Activated CD4-positive, CD25-positive, alpha-beta regulatory T cell treated with anti-CD3 and anti-CD28 coated beads, Interleukin-2, amount 50 U/mL, for 72 hours (primary cell): ENCODE measurements at places on chromosomes 3 and 15.

GRCh38 chr3:121883507-121883906, 10.7 kb upstream of the SLC15A2 start:
- no peak for DNase-seq

- DNase-seq, result no peak
Observed at GRCh38 chr3:33773637-33774036, 24.8 kb upstream of the PDCD6IP start.

- DNase-seq, result no peak
Observed at GRCh38 chr15:51318382-51319150, 19.8 kb downstream of the CYP19A1 start.

DNA sequence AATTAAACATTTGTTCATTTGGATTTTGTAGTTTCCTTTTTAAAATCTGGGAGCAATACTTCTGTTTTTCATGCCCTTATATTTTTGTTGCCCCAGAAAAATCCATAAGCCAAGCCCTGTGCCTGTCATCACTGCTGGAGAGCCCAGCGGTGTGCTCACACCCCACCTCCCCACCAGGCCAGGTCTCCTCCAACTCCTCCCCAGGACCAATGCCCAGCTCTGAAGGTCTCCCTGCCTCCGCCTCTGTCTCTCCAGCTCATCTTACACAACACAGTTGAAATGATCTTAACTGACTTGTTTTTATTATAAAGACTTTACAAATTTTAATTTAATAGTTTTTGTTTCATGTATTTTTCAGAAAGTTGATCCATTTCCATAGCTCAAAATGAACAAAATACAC, 66.4 kb downstream of the RHCG start:
- DNase-seq, result no peak

DNA sequence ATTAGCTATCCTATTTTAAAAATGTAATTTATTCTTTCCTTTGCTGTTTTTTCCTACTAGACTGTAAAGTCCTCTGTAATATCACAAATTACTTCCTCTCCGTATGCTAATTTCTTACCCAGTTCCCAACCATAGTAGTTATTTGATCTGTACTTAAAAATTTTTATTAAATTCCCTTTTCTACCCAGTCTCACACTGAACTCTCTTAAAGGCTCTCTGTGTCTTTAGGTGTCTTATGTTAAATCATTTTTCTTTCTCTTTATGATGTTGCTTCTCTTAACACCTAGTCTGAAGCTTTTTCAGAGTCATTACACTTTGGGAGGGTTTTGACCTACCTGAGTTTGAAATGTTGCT, 378.6 kb downstream of the NSUN3 start:
- DNase-seq, result no peak

DNA sequence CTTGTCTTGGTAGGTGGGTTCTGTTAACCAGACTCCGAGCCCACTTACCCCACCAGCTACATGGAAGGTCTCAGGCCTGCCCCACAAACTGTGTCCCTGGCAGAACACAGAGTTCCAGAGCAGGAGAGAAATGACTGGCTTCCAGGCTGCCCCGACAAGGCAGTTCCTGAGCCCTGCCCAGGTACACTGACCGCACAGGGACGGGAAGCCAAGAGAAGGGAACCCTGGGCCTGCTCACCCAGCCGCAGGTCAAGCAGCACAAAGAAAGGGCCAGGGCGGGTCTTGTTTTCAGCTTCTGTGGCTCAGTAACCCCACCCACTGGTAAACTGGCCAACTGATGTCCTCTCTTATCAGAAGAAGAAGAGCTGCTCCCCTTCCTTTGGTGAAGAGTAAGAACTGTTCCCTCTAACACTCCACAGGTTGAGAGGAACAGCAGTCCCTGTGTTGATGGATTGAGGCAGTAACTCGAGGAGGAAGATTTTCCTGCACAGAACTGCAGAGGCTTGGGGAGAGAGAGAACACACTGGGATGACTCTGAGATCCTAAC, 68.4 kb downstream of the CRTC3 start:
- DNase-seq, result peak; percentile 34

DNA sequence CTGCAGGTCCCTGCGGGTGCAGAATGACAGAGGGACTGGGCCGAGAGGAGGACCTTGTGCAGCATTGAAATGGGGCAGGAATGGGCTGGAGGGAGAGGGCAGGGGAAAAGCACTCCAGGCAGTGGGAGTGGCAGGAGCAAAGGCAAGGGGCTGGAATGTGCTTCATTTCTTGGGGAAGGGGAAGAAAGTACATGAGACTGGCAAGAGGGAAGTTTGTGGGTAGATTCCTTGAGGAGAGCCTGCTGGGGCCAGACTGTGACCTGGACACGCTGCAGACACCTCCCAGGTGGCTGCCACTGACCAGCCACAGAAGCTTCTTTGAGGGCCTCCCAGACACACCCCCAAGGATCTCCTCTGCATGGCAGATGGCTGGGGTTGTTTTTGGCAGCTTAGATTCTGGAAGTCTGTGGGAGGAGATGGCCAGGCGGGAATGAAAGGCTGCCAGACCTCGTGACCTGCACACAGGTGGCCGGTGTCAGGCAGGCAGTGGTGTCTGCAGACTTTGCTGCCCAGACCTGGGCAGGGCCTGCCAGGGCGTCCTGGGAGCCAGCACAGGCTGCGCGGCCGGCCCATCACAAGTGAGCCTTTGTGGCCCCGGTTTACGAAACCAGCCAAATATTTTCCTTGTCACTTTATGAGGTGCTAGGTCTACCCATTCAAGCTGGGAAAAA, 53.1 kb downstream of the SPSB4 start:
- DNase-seq, result no peak

DNA sequence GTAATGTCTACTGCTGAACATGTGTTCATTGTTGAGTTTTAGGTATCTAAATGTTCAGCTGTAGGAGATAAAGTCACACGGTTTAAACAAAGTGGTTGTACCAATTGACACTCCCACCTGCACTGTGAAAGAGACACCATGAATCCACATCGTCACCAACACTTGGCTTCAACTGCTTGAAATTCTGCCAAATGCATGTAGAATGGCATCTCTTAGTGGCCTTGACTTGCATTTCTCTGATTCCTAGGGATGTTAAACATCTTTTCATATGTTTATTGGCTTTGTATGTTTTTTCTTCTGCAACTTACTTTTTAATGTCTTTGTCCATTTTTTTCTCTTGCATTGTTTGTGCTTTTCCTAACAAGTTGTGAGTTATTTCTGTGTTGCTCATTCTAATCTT, 43.4 kb downstream of the RPLP1 start:
- no peak for DNase-seq

GRCh38 chr3:65783117-65783516, 255.6 kb downstream of the MAGI1 start:
- DNase-seq, result no peak

GRCh38 chr3:72344236-72344635, 504.0 kb downstream of the SHQ1 start:
- DNase-seq, result no peak

- no peak for DNase-seq
Observed at GRCh38 chr3:135040321-135041240, 245.5 kb downstream of the EPHB1 start.

DNA sequence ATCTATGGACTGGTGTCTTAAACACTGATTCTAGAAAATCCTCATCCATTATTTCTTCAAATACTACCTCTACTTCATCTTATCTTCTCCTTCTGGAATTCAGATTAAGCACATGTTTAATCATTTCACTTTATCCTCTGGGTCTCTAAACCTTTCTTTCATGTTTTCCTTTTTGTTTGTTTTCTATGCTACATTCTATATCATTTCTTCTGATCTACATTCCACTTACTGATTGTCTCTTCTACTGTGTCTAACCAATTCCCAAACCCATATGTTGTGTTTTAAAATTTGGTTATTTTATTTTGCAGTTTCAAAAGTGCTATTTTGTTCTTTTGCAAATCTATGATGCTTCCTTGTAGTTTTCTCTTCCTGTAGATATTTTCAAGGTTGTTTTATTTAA, 31.7 kb downstream of the CCR4 start:
- no peak for DNase-seq

GRCh38 chr15:31098953-31099740, 2.4 kb downstream of the TRPM1 start:
- no peak for DNase-seq

DNA sequence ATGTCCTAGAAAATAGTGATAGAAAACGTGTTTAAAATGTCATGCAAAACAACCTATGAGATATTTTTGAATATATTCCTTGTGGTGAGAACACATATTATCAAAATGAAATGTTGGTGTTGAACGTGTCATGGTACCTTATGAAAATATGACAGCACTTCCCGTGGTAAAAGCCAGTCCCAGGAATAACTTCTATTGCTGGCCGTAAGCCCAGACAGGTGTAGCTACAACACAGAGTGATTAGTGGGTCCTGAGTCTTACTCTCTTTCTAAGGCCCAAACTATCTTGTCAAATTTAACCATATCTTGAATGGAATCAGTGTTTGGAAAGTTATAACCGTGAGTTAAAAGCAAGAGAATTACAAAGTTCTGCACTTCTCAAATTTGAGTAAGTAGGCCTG, 24.1 kb downstream of the RARB start:
- no peak for DNase-seq

DNA sequence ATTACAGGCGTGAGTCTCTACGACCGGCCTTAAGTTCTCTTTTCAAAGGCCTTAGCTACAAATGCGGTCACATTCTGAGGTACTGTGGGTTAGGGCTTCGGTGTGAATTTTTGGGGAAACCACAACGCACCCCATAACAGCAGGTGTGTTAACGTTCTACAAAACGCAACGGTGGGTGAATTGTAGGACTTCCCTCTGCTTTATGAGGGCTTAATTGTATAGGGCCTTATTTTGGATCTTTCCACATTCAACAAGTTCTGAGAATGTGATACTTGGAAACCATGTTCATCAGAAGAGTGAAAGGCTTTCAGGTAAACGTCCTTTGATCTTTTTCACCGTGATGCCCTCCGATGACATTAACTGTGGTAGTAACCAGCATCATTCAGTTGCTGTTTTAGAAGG, 998.6 kb upstream of the CFAP20DC start:
- peak; percentile 39 for DNase-seq

GRCh38 chr15:92954578-92954977, 54.5 kb downstream of the CHD2 start:
- no peak for DNase-seq

DNA sequence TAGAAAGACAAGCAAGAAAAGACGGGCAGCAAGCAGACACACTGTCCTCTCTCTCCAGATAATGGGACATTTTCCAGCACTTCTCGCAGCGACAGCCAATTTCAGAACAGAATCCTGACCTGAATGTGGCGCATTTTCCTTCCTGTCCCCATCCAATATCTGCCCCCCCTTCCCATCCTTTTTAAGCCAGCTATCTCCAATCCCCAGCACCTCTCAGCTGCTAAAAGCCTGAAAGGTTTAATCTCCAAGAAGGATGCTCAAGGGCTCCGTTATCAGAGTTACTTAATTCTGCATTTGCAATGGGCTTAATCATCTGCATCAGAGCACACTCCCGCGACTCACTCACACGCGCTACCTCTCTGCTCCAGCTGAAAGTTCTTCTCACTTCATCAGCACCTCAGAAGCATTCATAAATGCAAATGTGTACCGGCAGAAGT, 50.5 kb downstream of the SRGAP3 start:
- DNase-seq, result no peak

GRCh38 chr15:55422089-55422488, 13.8 kb downstream of the PIERCE2 start:
- no peak for DNase-seq

- no peak for DNase-seq
Observed at GRCh38 chr3:65914740-65915367, 123.9 kb downstream of the MAGI1 start.

DNA sequence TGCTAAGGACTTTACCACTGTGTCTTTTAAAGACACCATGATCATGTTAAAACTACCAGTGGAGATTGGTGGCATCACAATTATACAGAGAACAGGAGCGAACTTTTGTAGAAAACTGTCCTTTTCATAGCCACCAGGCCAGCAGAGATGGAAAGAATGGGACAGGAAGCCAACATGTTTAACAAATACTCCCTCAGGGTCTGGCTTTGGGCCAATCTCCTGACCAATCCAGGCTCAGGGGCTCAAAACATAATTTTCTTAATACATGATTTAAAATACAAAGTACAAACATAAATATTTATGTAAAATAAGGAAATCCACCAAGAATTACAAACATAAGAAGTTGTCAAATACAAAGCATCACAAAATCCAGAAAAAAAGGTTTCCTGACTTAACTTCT, 266.0 kb downstream of the VPS13C start:
- no peak for DNase-seq

GRCh38 chr3:172106037-172106954, 66.9 kb downstream of the FNDC3B start:
- DNase-seq, result no peak

- DNase-seq, result no peak
Observed at GRCh38 chr3:111700054-111700453, 104.9 kb upstream of the ZBED2 start.
